A549 treated with AZD2906 at 1 μM for 4 hours (cell line): ENCODE measurements at places on chromosomes 2 and 18. TPM values are rescaled to one million over a fixed set of nuclear protein-coding genes. Genes with fewer than 3 reads are reported as not detected.

The LHCGR gene
- total RNA-seq: not detected in 5 replicates

The CDCA7 gene
- total RNA-seq: 38.4 to 45.7 TPM (median 44.2 TPM) in 5 replicates

The FOSL2 gene
- total RNA-seq: 75.3 to 85.5 TPM (median 79.3 TPM) in 5 replicates

The AGPS gene
- total RNA-seq: 32.4 to 42.4 TPM (median 36.2 TPM) in 5 replicates

The CRYGD gene
- total RNA-seq: not detected in 5 replicates

The FASTKD1 gene
- 17.7 to 21.9 TPM (median 19.3 TPM) in 5 replicates for total RNA-seq

The NCOA1 gene
- 7.7 to 11.2 TPM (median 9.7 TPM) in 5 replicates for total RNA-seq

The DSC2 gene
- 0.71 to 1.00 TPM (median 0.85 TPM) in 5 replicates for total RNA-seq

The DNAJC5G gene
- total RNA-seq: not detected in 5 replicates

The RAB6D gene
- total RNA-seq: 0.02 to 0.03 TPM (median 0.02 TPM) in 3 of 5 replicates, not detected in the others

The ZNF892 gene
- total RNA-seq: 0.21 to 0.95 TPM (median 0.65 TPM) in 5 replicates

The RSAD2 gene
- total RNA-seq: 0.13 to 0.25 TPM (median 0.22 TPM) in 5 replicates

The LRP1B gene
- 0.01 TPM in 3 of 5 replicates, not detected in the others for total RNA-seq

The FOXI3 gene
- 0.05 to 0.06 TPM (median 0.05 TPM) in 4 of 5 replicates, not detected in the other for total RNA-seq

The FER1L5 gene
- total RNA-seq: 0.01 TPM in 1 of 5 replicates, not detected in the others

The VWC2L gene
- total RNA-seq: not detected in 5 replicates

The GPR45 gene
- 0.06 TPM in 1 of 5 replicates, not detected in the others for total RNA-seq

The FRZB gene
- 0.04 to 0.13 TPM (median 0.11 TPM) in 5 replicates for total RNA-seq

The PDK1 gene
- 2.9 to 4.8 TPM (median 3.6 TPM) in 5 replicates for total RNA-seq

The SLC35G4 gene
- not detected in 5 replicates for total RNA-seq

The CROCC2 gene
- not detected in 5 replicates for total RNA-seq

The TTR gene
- 0.27 to 0.42 TPM (median 0.30 TPM) in 3 of 5 replicates, not detected in the others for total RNA-seq

The CXCR1 gene
- total RNA-seq: not detected in 5 replicates

The PLB1 gene
- total RNA-seq: 1.6 to 2.4 TPM (median 1.9 TPM) in 5 replicates

The CRYGA gene
- total RNA-seq: not detected in 5 replicates

The PAX8 gene
- total RNA-seq: 0.51 to 0.98 TPM (median 0.76 TPM) in 5 replicates

The C2orf81 gene
- total RNA-seq: 2.4 to 3.6 TPM (median 3.2 TPM) in 5 replicates

The NIF3L1 gene
- 34.2 to 41.8 TPM (median 34.7 TPM) in 5 replicates for total RNA-seq

The AKAIN1 gene
- total RNA-seq: not detected in 5 replicates

The CYBRD1 gene
- 24.8 to 32.5 TPM (median 30.7 TPM) in 5 replicates for total RNA-seq

The DYNAP gene
- total RNA-seq: not detected in 5 replicates

The CPO gene
- 0.05 to 0.11 TPM (median 0.09 TPM) in 4 of 5 replicates, not detected in the other for total RNA-seq

The SERPINB7 gene
- 1.6 to 3.0 TPM (median 2.2 TPM) in 5 replicates for total RNA-seq

The GRP gene
- total RNA-seq: not detected in 5 replicates

The MAP2 gene
- 0.93 to 1.8 TPM (median 1.1 TPM) in 5 replicates for total RNA-seq

The PLA2R1 gene
- 1.7 to 2.8 TPM (median 2.3 TPM) in 5 replicates for total RNA-seq

The ZBTB7C gene
- 0.14 to 0.29 TPM (median 0.19 TPM) in 5 replicates for total RNA-seq

The C2orf74 gene
- 16.7 to 17.9 TPM (median 17.2 TPM) in 5 replicates for total RNA-seq

The CD8A gene
- total RNA-seq: 0.18 to 0.55 TPM (median 0.24 TPM) in 5 replicates

The DTNA gene
- total RNA-seq: 0.05 to 0.35 TPM (median 0.14 TPM) in 5 replicates

The EVX2 gene
- 0.01 TPM in 1 of 5 replicates, not detected in the others for total RNA-seq

The LYPD6B gene
- not detected in 5 replicates for total RNA-seq

The DSG1 gene
- not detected in 5 replicates for total RNA-seq

The TPO gene
- 0.08 to 0.28 TPM (median 0.15 TPM) in 5 replicates for total RNA-seq

The SLC23A3 gene
- total RNA-seq: 0.13 to 0.63 TPM (median 0.41 TPM) in 5 replicates

The LRRTM4 gene
- total RNA-seq: not detected in 5 replicates

The SLC14A1 gene
- total RNA-seq: 0.14 TPM in 1 of 5 replicates, not detected in the others

The CAVIN2 gene
- 45.9 to 78.6 TPM (median 67.9 TPM) in 5 replicates for total RNA-seq
